WERI-Rb-1 (cell line): ENCODE measurements at places on chromosomes 6 and 20.

DNA sequence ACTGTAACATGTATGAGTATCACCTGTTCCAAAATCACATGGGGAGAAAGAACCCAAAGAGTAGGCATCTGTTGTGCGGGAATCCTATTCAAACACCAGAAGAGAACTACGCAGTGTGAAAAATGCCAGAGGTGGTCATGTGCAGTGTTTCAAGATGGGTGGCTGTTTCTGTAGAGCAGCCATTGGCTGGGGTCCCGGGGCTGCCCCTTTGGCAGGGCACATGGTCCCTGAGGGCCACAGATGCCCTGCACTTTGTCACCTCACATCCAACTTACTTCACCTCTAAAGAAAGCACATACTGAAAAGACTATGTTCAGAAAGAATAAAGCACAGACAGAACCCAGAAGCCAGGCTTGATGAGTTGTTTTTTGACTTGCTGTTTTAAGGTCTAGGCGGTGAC is 12.3 kb downstream of the MTCH1 start:
- DNase-seq, result no peak

DNA sequence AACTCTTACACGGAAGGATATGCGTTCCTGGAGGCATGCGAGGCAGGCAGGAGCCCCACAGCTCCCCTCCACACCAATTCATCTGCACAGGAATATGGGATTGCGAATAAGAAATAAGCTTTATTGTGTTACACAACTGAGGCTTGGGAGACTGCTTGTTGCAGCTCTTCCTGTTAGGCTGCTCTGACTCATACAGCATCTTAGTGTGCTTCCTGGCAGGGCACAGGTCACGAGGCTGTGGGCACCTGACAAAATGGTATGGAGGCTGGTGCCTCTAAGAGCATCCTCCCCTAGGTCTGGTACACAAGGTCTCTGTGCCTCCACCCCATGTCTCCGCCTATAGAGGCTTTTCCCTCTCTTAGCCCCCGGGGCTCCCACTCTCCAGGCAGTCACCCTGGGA is 6.8 kb downstream of the SLC22A3 start:
- no peak for DNase-seq

DNA sequence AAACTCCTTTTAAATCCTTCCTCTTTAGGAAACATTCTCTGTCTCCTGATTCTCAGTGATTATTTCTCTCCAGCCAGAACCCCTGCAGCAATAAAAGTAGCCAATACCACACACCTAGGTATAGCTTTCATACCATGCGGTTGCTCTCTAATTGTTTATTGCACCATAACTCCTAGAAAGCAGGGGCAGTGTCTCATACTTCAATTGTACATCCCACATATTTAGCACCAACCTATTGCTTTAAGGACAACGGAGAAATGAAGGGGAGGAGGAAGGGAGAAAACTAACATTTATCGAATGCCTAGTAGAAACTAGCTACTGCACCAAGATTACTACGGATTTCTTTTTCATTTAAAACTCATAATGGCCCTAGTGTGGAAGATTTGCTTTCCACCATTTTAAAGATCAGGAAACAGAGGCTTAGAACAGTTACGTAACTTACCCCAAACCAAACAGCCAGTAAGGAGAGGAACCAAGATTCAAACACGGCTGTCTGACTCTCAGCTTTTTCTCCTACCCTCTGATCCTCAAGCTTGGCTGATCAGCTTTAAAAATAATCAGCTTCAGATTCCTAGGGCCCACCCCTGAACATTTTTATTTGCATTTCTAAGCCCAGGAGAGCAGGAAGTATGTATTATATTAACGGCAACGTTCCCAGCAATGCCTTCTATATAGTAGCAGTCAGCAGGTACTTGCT is 43.4 kb upstream of the ATXN1 start:
- DNase-seq, result no peak

DNA sequence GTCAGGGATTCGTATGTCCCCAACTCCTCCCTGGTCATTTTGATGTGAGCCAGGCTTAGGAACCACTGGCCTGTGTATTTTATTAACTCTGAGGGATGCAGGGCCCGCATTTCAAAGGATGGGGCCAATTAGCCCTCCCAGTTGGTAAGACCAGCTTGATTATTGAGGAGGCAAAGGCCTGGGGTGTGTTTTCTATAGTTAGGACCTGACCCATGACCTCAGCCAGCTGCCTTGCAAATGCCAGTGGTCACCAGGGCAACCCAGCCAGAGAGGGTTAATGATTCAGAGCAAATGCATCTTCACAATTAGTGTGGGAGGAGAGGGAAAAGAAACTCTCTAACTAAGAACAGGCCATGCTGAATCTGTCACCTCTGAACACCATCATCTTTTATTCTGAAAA is 835.4 kb downstream of the MAFB start:
- DNase-seq, result no peak

DNA sequence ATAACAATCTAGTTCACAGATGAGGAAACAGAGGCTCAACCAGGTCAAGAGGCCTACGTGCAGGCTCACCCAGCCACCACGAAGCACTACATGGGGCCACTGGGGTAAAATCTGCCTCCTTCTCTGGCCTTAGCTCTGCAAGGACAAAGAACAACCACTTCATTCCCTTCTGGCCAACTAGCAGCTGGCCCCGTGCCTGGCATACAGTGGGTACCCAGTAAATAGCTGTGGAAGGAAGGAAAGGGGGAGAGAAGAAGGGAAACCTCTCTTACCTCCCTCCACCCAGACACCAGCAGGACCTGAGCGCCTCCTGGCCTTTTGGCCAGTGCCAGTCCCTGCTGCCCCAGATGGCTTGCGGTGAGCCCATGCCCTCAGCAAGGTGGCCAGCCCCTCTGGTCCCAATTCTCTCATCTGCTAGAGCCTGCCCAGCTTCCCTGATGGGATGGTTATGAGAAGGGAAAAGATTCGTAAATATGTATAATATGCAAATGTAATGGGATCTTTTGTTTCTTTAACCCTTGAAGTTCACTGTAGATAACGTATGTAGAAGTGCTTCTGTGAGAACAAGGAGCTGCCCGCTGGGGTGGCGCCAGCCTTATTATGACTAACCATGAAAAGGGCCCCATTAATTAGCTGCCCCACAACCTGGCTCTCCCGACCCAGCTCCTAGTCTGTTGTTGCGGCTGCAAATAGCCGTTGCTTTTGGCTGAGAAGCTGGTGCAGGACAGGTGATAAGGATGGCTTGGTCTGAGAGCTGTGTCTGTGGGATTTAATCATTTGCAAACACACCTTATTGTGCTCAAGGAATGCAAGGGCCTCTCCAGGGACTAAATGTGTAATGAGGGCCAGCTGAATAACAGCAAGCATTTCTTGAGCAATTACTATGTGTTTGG is 62.0 kb downstream of the DLGAP4 start:
- no peak for DNase-seq

DNA sequence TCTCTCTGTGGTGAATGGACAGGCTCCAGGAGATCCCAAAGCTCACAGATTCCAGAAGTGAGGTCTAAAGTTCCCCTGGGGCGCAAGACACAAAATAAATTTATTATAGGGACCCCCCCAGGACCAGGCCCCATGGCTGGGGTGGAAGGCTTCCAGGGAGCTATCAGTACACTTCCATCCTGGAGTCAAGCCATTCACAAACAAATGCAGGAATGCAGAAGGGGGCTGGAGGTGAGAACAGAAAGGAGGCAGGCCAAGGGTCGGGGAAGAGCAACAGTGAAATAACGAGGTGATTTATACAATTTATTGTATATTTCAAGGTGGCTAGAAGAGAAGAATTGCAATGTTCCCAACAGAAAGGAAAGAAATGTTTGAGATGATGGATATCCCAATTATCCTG is 126.9 kb downstream of the LY86 start:
- no peak for DNase-seq

- DNase-seq, result no peak
Observed at GRCh38 chr6:118952683-118953082, 17.7 kb upstream of the MCM9 start.

DNA sequence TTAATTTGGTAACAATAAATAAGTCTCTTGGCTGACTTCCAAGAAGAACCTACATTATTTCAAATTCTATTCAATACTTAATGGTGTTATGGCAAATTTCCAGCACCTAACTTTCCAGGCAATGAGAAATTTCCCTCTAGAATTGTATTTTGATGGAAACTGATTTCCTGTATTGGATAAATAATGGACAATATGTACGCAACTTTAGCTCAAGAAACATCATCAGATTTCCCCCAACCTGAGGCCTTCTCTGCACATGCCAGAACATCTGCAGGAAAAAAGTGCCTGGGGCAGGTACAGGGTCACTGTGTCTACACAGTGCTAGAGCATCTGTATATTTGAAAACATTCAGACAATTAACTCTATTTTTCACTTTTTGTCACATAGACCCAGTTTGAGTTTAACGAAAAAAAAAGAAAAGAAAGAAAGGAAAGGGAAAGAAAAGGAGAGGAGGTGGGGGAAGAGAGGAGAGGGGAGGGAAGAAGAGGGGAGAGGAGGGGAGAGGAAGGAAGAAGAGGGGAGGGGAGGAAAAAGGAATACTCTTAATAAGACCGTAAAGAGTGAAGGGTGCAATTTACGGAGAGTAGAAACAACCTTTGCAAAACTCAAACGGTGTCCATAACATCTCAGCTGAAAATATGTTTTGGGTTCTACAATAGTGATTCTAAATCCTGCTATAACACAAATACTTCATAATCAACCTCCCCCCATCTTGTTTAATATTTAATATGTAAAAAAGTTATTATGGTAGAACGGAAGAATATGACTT is 130.0 kb downstream of the TSHZ2 start:
- no peak for DNase-seq

DNA sequence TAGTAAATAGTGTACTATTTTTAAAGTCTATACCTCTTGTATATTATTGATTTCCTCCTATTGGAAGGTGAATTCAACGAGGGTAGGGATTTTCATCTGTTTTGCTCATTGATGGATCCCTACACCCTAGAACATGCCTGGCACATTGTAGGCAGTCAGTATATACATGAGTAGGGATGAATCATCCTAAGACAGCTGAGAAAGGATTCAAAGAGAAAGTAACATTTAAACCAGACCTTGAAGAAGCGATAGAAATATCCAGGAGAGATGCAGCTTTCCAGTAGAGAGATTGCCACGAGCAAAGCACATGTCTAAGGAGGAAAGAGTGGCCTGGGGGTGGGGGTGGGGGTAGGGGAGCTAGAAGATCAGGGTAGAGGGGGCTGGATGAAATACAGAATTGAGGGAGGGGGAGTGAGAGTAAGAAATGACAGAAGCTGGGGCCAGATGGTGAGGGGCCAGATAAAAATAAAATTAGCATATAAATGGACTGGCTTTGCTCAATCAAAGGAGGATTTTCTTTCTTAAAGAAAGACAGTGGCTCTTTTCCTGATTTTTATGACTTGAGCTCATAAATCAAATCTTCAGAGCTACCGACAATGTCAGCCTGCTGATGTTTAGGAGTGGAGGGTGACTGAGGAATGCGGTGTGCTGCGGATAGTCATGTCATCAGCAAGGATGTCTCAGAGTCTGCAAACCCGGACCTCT is 168.2 kb downstream of the SAMD5 start:
- DNase-seq, result no peak

- peak; percentile 73 for DNase-seq
Observed at GRCh38 chr20:58552366-58552934, 37.3 kb upstream of the APCDD1L start.
